ENCODE measurements at places on chromosomes 3 and 15. TPM values are rescaled to one million over a fixed set of nuclear protein-coding genes. Genes with fewer than 3 reads are reported as not detected.

DNA sequence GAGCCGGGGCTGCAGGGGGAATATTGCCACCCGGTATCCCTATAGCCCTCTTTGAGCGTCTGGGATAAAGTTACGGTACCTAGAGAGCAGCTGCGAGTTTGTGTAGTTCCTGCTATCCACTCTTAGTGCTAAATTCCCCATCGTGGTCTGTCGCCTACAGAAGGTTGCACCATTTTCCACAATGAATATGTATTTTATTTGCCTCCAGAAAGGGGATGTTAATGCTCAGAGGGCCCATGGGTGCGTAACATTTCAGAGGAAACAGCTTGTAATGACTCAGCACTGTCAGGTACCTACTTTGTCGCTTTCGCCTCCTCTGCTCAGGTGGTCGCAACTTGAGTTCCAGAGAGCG is 1.1 kb downstream of the SLCO3A1 start:
- no peak for DNase-seq

DNA sequence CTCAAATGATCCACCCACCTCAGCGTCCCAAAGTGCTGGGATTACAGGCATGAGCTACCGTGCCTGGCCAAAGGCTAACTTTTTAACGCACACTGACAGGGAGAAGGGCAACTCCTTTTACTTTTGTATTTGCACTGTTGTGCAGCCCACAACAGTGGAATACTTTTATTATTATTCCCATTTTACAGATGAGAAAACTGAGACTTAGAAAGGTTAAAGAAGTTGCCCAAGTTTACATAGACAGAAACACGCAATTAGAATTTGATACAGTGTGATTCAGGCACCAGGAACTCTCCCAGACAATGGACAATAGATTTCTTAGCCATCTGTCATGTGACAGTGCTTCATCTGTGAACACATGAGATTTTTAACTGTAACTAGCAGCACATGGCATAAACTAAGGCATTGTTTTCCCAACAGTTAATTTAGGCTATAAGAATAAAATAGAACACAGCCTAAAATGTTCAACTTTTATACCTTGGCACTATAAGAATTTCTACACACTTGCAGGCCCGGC is 18.8 kb downstream of the STAG1 start:
- peak; percentile 68 for DNase-seq

DNA sequence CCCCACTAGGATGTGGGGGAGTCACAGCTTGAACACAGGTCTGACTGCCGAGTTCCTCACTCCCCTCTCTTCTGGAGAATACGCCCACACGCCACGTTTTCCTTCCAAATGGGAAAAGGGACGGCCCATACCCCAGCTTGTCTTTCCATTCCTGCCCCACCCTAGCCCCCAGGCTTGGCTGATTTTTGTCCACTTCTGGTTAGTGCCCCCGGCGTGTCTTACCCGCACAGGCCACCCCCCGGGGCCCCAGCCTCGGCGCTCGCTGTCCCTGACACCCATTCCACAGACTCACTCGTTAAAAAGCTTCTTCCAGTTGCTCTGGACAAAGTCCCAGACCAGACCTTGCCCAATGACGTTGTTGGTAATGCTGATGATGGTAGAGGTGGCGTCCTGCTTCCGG is 14.5 kb downstream of the MESP2 start:
- DNase-seq, result no peak

GRCh38 chr3:27095553-27096222 is 273.5 kb downstream of the NEK10 start:
- no peak for DNase-seq

DNA sequence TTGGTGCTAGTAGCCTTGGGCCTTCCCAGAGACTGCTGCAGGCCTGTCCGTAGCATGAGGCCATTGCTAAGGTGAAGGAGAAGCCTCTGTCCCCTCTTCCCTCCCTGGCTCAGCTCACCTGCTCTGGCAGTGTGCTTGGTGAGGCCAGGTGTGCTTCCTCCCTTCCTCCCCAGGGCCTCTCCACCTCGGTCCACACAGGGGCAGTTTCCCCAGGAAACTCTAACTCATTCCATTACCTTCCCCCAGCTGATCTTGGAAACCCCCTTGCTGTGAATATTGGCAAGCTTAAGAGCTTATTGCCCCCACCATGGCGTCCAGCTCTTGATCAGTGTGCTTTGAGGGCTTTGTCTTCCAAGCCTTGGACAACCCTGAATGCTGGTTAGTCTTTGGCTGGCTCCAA is 52.7 kb downstream of the ZNF445 start:
- no peak for DNase-seq

DNA sequence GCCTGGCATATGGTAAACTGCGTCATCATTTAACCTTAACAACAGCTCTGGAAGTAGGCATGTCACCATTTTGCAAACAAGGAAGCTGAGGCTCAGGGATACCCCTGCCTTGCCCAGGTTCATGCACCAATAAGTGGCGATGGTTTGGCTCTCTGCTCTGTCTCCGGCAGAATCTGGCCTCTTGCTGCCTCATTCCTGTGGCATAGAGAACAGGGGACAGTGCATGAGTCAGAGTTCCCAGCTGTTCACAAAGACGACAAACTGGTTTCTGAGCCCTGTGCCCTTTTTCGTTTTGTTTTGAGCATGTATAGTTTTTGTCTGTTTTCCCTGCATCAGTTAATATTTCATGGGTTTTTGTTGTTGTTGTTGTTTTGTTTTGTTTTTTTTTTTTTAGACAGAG is 236.8 kb downstream of the OPA1 start:
- peak; percentile 76 for DNase-seq

GRCh38 chr15:79167776-79168175 is 77.2 kb upstream of the RASGRF1 start:
- no peak for DNase-seq

DNA sequence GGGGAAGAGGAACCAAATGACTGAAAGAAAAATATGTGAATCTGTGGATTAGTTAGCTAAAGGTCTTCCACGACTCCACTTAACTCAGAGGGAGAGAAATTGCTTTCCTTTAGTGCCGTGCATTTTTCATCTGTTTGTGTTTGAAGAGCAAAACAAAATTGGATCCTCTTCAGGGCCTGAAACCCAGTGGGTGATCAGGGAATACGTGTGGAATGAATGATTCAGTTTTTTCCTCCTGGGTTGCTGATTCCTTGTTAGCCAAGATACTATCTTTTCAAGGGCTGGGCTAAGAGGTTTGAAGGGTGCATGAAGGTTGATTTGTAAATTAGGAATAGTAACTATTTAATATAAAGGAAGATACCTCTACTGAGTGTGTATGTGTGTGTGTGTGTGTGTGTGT is 61.0 kb downstream of the TPRG1 start:
- peak; percentile 20 for DNase-seq

Gene GBE1
- total RNA-seq, result 35.1 TPM

Gene THAP10
- total RNA-seq, result 3.3 TPM

Gene CDCP1
- 23.8 TPM for total RNA-seq

Gene SAMD7
- not detected for total RNA-seq

DNA sequence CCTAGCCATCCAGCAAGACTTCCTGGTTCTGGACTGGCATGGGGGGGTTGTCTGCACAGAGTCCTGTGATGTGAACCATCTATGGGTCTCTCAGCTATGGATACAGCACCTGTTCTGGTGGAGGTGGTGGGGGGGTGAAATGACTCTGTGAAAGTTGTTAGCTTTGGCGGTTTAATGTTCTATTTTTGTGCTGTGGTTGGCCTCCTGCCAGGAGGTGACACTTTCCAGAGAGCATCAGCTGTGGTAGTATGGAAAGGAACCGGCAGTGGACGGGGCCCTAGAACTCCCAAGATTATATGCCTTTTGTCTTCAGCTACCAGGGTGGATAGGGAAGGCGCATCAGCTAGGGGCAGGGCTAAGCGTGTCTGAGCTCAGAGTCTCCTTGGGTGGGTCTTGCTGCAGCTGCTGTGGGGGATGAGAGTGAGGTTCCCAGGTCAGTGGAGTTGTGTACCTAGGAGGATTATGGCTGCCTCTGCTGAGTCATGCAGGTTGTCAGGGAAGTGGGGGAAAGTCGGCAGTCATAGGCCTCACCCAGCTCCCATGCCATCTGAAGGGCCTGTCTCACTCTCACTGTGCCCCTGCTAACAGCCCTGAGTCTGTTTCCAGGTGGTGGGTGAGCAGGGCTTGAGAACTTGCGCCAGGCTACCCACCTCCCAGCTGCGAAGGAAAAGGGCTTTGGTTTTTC is 7.1 kb upstream of the LARS2 start:
- peak; percentile 8 for DNase-seq

DNA sequence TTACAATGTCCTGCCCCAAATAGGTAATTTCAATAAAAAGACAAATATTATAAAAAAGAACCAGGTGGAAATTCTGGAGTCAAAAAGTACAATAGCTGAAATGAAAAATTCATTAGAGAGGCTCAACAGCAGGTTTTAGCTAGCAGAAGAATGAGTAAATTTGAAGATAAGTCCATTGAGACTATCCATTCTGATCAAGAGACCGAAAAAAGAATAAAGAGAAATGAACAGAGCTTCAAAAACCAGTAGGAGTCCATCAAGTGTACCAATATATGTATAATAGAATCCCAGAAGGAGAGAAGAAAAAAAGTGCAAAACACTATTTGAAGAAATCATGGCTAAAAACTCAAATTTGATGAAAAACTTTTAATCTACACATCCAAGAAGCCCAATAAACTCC is 60.5 kb upstream of the POMGNT2 start:
- no peak for DNase-seq

Gene SCG3
- not detected for total RNA-seq

- DNase-seq, result no peak
Measured at GRCh38 chr3:40456279-40456939, 730 bp upstream of the RPL14 start.

- peak; percentile 58 for DNase-seq
Measured at GRCh38 chr3:69671082-69671952, 67.9 kb upstream of the MITF start.

DNA sequence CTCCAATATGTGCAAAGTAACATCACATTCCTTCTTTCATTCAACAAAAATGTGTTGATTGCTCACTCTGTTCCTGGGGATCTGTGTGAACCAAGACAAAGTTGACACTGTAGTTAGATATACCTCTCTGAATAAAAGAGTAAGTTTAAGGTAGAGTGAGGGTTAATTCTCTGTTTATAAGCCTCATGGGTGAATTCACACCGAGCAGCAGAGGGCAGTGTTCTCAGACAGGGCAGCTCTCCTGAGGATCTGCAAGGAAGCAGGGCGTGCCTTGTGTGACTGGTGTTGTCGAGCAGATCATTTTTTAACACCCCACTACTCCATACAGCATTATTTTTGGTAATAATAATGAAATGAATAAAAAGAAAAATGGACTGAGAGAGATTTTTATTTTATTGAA is 34.4 kb downstream of the PAQR9 start:
- peak; percentile 48 for DNase-seq

- no peak for DNase-seq
Measured at GRCh38 chr15:27352136-27352535, 381.2 kb downstream of the GABRG3 start.

DNA sequence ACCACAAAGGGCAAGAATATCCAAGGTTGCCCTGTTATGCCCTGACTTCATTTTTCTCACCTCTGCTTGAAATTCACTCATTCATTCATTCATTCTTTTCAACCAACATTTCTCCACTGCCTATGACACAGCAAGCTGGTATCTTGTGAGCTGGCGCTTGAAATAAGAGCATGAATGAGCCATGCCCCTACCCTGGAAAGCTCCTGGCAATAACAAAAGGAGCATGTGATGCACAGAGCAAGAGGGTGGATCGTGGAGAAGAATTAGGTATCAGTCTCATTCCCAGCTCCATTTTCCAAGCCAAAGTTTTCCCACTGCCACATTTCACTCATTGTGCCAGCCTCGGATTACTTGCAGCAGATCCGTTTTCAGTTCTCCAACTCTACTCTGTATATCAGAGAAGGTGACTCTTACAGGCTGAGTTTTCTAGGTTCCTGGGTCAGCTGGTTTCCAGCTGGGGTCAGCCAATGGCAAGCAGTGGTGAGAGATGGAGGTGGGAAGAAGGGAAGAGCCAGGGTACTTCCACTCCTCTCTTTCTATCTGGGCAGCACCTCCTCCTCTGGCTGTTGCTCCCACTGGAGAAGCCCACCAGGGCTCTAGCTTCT is 144.8 kb downstream of the SUCLG2 start:
- peak; percentile 54 for DNase-seq

- peak; percentile 61 for DNase-seq
Measured at GRCh38 chr3:535566-536416, 339.2 kb downstream of the CHL1 start.

DNA sequence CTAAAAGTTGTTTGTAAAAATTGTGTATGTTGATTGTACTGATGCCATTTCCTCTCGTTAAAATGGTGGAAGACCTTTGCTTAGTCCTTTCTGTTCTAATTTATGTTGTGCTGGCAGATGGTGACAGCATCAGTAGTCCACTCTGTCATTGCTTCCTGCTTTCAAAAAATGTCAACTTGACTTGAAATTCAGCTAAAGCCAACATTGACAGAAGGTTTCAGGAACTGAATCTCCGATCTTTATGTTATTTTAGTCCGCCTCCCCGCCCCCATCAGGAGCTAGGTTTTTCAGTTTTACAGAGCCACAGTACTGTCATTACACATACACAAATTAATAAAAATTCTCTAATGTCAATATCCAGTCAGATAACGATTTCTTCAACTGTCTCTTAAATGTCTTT is 1.5 kb downstream of the CEP63 start:
- peak; percentile 30 for DNase-seq

- DNase-seq, result peak; percentile 87
Measured at GRCh38 chr3:186461141-186461540, 83.0 kb downstream of the CRYGS start.

- DNase-seq, result no peak
Measured at GRCh38 chr3:56059731-56060130, 408.5 kb downstream of the ERC2 start.

Gene FETUB
- total RNA-seq, result 1.9 TPM

DNA sequence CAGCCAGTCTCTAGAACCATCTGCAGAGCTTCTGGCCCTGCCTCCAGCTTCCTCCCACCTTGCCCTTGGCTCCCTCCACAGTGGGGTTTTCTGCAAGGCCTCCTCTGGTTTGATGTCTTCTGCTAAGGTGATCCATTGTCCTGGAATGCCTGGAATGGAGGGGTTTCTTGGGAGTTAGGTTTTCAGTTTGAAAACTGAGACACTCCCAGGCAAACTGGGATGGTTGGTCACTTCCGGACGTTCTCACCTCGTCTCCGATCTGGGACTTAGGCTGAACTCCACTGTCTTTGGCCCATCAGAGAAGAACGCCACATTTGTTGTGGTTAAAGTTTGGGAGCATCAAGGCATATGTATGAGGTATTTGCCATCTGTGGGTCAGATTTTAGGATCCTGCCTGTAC is 77.4 kb upstream of the KLHL25 start:
- DNase-seq, result peak; percentile 69

Gene PLAAT1
- 8.1 TPM for total RNA-seq

DNA sequence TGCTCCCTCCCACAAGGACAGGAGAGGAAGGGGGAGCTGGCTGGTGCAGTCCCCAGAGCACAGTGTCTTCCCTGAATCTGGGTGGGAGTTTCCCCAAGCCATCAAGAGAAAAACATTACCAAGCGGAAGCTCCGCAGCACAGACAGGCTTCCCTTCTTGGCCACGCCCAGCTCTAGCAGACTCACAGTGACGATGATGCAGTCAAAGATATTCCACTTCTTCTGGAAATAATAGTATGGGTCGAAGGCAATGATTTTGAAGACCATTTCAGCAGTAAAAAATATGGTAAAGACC is 76.7 kb downstream of the SCN10A start:
- no peak for DNase-seq

Gene ZNF662
- total RNA-seq, result 0.40 TPM

GRCh38 chr3:132669256-132669777 is 9.2 kb downstream of the UBA5 start:
- DNase-seq, result peak; percentile 13
